ENCODE measurements at places on chromosomes 11 and 22.

GRCh38 chr11:41955066-41955465, 495.6 kb upstream of the LRRC4C start:
- DNase-seq = no peak

GRCh38 chr11:70542406-70542805, 144.1 kb downstream of the CTTN start:
- DNase-seq = no peak

DNA sequence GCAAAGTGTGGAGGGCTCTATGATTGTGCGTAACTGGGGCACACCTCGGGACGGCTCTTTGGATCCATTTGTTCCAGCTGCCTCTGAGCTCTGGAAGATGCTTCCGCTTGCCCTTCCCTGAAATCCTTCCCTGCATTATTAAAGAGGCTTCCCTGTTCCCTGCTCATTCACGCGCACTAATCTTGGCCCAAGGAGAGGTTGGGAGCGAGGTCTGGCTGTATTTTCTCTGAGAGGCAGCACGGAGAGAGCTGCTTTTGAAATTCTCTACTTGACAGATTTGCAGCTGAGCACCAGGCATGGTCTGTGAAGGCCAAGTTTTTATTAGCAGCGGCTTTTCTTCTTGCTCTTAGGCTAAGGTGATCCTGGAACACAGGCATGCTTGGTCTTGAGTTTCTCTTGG, 94.8 kb upstream of the NTM start:
- DNase-seq = no peak

GRCh38 chr11:117912497-117912896, 16.7 kb downstream of the TMPRSS13 start:
- no peak for DNase-seq

GRCh38 chr22:36839356-36840073, 21.3 kb upstream of the NCF4 start:
- no peak for DNase-seq

DNA sequence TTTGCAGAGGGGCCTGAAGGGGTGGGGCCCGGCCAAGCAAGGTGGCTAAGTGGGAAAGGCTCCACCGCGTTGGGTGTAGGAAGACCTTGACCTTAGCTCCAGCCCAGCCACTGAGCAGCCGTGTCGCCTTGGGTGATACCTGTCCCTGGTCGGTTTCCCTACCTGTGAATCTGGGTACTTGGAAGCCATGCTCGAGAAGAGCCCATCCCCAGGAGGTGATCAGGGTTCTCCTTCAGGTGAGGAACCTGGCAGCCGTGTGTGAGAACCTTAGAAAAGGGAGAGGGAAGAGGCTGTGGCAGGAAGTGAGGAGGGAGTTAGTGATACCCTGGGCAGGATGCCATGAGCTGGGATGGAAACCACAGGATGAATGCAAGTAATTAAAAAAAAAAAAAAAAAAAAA, 21.6 kb downstream of the PPARA start:
- DNase-seq = no peak
